ENCODE measurements at places on chromosomes 1 and 21.

DNA sequence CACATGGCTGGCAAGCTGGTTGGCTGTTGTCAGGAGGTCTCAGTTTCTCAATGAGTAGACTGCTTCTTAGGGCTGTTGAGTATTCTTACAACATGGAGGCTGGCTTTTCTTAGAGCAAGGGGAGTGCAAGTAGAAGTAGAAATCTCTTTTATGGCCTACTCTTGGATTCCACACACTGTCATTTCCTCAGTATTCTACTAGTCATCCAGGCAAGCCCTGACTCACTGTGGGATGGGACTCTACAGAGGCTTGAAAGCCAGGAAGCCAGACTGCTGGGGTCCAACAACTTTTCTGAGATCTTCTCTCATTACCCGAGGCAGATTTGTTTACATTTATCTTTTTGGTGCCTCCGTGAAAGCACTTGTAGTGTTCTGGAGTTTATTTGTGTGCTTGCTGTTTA, 196.2 kb upstream of the APP start:
- no peak for DNase-seq

DNA sequence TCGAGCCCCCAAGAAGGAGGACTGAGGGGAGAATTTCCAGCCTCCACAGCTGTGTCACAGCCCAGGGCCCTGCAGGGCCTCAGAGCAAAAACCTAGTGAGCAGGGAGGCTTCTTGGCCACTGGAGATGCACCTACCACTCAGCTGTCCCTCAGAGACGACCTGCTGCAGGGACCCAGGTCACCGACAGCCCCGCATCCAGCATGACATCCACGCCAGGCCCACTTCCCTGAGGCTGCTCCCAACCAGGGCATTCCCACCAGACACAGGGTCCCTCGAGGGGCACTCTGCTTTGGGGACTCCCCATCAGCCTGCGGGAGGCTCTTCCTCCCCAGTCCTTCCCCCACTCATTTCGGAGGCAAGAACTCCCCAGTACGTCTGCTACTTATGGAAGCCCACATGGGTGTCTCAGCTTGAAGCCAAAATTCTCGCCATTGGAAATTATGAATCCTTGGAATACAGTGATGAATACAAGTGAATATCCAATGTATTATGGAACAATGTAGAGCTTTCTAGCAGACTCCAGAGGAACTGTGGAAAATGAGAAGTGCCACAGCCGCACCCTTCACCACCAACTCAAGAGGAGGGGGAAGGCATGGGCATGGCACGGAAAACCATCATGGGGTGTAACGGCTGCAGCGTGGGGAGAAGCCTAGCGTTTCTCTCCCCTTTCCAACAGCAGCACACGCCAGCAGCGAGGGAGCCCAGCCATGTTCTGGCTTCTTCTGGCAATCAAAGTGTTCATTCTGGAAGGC, 6.9 kb downstream of the TFF3 start:
- no peak for DNase-seq

DNA sequence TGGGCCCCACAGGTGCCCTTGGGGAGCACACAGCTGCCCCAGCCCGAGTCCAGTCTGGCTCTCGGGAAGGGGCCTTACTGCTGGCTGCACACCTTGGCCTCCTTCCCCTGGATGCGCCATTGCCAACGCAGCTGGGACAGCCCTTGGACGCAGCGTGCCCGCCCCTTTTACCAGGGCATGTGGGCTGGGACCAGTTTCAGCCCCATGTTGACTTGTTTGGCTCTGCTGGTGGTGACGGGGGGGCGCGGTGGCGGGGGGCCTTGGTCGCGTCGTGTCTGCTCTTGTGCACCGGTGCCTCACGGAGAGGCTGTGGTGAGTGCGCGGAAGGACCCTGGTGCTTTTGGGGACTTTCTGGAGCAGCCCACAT, 19.6 kb downstream of the SKI start:
- DNase-seq, result no peak

DNA sequence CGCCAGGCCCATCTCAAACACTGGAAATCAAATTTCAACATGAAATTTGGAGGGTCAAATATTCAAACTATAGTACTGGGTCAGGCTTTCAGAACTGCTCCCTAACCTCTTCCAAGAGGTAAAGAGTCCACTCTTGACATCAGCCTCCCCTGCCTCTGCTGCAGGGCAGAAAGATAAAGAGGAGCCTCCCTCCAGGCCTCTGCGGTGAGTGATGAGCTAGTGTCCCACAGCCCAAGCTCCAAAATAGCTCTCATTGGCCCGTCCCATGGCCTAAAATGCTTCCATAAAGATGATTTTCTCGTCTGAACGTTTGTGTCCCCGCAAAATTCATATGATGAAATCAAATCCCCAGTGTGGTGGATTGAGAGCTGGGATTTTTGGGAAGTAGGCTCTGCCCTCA, 33.7 kb upstream of the CCSAP start:
- no peak for DNase-seq

DNA sequence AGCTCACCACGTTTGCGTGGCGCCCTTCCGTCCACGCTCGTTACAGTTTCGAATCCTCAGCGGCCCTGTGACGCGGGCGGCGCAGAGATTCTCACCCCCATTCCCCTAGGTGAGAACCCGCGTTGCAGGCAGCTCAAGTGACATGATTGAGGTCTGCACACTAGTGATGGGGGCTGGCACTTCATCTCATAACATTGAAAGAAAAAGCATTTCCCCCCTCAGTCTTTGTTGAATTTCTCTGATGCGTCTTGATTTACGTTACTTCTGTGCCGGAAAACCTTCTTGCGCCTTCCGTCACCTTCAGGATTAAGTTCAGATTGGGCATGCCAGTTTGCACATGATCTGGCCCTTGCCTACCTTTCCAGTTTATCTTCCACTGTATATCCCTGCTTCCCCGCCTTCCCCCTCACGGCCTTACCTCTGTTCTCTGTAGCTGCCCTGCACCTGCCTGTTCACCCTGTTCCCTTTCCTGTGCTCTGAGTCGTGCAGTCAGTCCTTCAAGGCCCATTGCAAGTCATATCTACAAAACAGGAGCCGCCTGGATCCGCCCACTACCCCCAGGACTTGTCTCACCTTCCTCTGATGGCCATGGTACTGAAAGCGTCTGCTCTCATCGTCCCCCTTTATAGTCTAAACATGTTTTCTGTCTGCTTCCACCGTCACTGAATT, 1.1 kb downstream of the CTPS1 start:
- DNase-seq, result no peak

- no peak for DNase-seq
These were observed 20.1 kb upstream of the COL16A1 start for GRCh38 chr1:31723828-31724359.

DNA sequence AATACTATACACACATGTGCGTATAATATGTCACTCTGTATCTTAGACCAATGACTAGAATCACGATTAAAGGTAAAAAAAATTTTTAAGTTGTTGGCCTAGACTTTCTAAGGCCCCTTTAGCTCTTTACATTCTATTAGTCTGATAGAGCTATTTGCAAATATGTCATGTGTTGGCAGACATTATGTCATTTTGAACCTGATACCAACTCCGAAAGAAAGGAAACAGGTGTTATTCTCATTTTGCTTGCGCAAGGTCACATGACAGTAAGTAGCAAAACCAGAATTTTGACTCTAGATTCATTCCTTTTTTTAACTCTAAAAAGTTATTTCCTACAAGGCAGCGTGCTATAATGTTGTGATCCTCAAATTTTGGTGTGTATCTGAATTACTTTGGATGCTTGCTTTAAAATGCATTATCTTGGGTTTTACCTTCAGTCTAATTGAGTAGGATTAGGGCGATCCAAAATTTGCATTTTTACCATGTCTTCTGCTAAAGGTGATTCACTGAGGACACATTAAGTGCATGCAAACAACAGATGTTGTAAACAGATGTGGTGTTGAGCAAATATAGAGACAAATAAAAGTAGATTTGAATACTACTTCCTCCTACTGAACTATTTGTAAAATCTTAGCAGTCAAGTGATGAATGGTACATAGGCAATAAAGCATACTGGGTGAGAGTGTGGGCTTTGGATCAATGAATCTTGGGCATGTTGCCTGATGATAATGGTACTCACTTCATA, 63.5 kb upstream of the KIAA1614 start:
- DNase-seq, result no peak

DNA sequence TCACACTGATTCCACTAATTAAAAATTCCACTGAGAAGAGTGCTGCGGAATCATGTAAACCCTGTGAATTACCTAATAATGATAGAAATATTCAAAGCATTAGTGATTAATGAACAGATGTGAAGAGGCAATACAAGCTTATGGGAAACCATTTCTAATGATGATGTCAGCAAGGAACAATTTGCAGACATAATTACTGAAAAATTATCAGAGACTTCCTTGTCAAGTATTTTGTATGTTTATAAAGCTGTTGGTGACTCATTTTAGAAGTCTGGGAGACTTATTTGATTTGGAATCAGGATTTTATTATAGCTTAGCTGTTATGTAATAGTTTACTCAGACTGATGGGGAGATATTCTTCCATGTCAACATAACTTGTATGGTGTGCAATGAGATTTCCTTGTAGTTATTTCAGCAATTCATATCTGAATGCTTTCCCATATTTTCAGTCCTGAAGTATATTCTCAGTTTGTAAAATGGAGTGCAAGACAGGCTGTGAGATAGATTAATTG, 135.5 kb downstream of the TGFB2 start:
- DNase-seq, result no peak

- DNase-seq, result no peak
These were observed at the start of gene MXRA8 for GRCh38 chr1:1358433-1359271. MXRA8 (minus strand) TSS chr1:1358555; CDS start chr1:1358504, 51 bp downstream.

GRCh38 chr1:39128959-39129358, 75.5 kb upstream of the MACF1 start:
- DNase-seq, result no peak

- no peak for DNase-seq
These were observed 30.8 kb downstream of the SERBP1 start for GRCh38 chr1:67399199-67399993.

DNA sequence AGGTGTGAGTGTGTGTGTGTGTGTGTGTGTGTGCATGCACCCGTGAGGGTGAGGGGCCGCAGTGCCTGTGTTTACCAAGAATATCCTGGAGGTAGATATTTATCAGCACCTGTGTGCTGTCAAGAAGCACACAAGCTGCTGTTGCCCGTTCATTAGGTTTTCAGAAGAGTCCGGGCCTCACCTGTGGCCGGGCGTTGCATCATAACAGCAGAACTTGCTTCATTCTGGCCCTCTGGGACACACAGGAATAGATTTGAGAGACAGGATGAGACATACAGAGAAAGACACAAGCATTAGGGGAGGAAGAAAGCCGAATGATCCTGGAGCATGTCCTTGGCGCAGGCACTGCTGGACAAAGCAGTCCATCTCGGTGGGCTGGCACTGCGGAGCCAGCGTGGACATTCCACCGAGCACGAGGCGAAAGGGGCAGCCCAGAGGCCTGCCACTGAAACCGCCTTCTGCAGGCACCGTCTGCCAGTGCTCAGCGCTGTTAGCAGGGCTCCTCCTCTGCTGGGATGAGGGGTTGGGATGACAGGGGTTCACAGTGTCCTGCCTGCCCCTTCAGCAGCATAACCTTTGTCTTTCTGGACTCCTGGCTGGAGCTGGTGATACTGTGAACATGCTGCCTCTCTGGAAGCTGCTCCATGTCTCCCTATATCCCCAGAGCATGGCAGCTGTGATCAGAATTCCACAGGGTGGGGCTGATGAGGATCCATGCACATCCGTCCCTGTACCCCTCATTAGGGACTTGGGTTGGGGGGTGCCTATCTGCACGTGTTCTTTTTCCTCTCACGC, 81.1 kb downstream of the PEX14 start:
- no peak for DNase-seq

GRCh38 chr1:159081626-159082025, 5.1 kb upstream of the AIM2 start:
- DNase-seq, result no peak

DNA sequence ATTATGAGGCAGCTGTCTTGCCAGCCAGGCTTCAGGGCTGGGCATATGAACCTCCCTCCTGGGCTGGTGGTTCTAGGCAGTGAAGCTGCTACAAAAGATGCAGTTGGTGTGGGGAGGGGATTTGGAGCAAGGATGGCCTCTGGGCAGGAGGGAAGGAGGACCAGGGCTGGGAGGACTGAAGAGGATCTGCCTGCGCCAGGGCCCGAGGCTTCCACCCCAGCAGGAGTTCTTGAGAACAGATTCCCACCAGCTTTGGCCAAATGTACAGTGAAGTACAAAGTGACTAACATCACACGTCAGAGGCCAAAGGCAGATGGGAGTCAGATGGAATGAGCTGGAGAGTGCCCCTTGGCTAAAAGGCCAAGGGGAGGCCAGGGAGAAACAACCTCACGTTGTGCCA, 62.4 kb downstream of the DDX20 start:
- DNase-seq, result no peak

DNA sequence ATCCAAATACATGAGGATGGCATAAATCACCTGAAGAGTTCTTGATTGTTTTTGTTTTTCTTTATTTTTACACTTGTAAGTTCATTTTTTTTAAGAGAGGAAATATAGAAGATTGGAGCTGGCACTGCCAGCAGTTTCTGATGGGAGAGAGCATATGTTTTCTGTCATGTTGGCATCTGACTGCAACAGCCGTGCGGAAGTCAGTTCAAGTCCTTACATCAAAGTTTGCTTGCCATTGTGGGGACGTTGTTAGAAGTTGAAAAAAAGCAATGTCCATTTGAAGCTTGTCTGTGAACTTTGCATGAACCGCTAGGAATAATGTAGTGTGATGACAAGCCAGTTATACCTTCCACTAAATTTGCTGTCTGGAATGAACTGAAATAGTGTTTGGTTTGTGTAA, 126.5 kb upstream of the USH2A start:
- no peak for DNase-seq

- no peak for DNase-seq
These were observed 5.1 kb downstream of the CAPZB start for GRCh38 chr1:19480282-19480681.

DNA sequence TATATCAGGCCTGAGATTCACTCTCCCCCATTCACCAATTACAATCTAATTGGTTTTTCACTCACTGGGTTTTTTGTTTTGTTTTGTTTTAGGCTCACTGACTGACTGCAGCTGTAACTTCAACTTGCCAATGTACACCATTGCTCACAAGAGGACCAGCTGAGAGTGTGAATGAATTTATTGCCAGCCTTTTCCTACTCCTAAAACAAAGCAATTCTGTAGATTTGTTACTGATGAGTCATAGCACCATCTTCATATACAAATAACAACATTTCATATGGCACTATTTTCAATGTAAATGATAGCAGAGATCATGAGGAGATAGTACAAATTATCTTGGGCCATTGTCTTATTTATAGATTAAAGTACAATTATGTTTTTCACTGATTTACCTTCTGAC, 76.0 kb upstream of the DPYD start:
- no peak for DNase-seq

- no peak for DNase-seq
These were observed 154.6 kb downstream of the PLA2G4A start for GRCh38 chr1:186983327-186983726.

DNA sequence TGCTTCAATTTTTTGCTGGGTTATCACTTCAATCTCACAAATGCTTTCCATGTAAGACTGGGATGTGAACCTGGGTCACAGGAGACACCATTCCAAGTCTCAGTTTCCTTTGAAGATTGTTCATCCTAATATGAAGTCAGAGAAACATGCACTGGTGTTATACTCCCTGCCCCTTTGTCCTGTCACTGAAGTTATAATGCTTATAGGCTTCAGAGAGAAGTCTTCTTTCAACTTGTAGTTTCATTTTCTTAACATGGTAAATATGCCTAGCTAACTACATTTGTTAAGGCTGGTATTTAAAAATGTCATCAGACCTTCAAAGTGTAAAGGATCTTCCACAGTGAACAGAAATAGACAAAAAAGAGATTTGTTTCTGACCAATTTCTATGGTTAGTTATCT, 1195.9 kb downstream of the MRPL39 start:
- no peak for DNase-seq
